ENCODE measurements at places on chromosomes 6 and 20.

DNA sequence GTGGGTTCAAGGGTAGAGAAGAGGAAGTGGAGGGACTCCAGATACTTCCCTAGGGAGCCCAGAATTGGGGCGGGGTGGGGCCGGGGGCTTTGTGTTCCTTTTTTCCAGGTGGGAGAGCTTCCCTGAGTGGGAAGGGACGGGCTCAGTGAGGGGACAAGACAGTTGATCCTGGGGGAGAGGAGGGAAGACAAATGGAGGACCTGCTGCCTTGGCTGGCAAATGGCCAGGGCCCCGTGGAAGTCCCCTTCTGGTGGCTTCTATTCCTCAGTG is 2.6 kb downstream of the CTSZ start:
- no peak for DNase-seq

DNA sequence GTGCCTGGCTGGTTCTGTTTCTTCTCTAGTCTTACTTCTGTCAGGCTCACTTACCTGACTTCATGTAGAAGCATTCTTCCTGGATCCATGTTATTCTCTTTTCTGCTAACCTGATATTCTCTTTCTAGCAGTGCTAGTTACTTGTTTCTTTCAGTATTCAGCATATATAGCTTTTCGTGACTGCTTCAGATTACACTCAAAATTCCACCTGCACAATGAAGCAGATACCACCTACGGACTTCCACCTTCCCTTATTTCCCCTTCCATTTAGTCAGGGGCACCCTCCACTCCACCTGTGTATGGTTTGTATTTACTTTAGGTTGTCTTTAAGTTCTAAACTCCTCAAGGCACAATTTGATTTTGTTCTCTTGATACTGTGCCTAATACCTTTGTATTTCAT is 36.8 kb downstream of the ZFAND3 start:
- DNase-seq, result no peak

GRCh38 chr20:57480444-57481160 is 44.3 kb downstream of the CTCFL start:
- DNase-seq, result no peak

- DNase-seq, result no peak
These were observed 37.7 kb downstream of the RANBP9 start for GRCh38 chr6:13673825-13674444.

DNA sequence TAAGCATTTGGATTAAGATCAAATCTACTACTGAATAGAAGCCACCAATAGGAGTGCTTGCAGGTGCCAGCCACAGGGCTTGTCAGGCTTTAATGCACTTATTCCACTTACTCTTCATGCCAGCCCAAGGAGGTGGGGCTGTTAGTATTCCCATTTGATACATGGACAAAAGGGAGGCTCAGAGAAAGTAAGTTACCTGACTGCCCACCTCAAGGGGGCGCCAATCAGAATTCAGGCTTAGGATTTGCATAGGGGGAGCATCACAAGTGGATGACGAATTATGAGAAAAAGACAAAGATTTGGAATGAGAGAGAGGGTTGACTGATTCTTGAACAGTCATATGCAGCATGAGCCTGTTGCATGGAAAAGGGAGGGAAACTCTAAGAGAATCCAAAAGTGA is 188.4 kb upstream of the TSHZ2 start:
- no peak for DNase-seq

DNA sequence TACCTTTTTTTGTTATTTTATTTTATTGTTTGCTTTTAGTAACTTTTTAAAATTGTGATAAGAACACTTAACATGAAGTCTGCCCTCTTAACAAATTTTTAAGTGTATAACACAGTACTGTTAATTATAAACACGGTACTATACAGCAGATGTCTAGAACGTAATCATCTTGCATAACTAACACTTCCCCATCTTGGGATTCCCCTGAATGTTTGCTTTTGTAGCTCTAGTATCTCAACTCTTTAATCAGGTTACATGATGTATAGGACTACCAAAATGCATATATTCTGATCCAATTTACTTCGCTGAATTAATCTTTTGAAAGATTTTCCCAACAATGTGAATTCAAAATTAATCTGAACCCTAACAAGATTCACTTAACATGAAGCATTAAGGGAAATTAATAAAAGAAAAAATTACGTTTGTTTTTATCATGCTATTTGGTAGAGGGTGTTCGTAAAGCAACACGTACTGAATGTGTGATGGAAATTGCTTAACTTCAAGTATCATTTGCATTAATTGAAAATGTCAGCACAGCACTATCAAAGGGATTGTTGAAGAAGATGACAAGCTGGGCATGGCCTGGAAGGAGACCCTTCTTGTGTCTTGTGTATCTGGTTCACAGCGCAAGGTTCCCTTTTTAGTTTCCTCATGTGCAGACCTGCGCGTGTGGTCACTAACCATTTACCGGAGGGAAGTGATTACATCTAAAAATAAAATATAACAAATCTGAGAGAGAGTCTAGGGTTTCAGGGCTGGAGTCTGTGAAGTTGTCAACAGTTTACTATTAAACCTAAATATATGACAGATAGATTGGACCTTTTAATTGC is 15.2 kb downstream of the COL19A1 start:
- DNase-seq, result no peak

DNA sequence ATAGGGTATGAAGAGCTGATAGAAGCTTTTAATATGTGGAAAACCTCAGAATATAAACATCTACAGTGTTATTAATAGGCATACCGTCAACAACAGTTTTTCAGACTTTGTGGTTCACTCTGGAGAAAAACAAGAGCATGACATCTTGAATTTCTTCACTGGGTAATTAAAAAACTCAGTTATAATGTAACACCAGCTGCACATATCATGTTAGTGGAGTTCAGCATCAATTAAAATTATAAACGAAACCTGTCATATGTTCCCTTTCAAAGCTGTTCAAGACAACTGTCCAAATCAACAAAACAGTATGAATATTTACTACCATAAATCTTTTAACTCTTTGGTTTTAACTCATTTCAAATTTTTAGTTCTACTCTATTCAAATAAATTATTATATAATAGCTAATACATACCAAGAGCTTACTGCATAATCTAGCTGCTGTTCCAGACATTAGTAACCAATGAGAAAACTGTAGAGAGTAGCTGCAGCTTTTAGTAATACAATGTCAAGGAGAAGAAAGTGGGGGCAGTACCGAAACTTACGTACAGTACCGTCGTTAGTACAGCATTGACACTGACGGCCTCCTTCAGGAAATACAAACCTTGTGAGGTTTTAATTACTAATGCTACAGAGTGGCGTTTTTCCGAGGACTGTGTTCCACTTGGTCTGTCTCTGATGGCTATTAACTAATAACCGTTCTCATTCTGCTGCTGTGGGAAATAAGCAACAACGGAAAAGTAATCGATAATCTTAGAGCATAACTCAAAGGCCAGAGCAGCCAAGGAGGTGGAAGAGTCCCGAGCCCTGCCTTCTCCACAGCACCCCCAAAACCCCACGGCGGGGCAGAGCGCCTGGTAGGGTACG is 532 bp upstream of the PM20D2 start:
- DNase-seq, result no peak

DNA sequence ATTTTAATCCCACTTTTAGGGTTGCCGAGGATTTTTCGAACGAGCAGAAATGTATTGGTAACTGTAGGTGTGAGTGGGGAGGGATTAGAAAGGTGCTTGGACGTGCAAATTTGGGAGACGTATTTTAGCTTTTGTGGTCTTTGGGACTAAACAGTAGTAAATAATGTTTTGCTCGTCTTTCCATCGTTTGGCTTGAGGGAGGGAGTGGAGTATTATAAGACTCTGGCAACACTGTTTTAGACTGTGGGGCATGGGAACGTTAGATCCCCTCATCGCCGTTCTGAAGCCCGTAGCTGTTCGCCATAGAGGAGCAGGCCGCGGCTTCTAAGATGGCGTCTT is 2.8 kb downstream of the BRD2 start:
- DNase-seq, result no peak
